ENCODE measurements at places on chromosomes 1 and 21.
A peak's percentile ranks its signal among the peaks of the same experiment; 100 is the strongest.

DNA sequence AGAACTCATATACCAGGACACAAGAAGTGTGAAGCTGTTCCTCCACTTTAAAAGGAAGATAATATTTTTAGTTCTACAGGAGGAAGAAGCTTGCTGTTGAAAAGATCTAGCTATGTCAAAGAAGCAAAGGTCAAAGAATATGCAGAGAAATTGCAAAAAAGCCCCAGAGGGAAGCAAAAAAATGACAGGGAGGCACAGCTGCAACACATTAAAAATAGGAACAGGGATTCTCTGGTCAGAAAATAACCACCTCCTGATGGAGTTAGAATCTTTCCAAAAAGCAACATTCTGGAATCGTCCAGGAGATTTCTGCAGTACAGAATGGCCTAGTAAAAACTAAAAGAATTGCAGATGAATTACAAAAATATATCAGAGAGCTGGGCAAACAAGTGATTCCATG is 238.9 kb upstream of the PRMT6 start:
- DNase-seq: no peak

GRCh38 chr1:21451981-21452411 is 12.1 kb downstream of the NBPF3 start:
- no peak for DNase-seq

DNA sequence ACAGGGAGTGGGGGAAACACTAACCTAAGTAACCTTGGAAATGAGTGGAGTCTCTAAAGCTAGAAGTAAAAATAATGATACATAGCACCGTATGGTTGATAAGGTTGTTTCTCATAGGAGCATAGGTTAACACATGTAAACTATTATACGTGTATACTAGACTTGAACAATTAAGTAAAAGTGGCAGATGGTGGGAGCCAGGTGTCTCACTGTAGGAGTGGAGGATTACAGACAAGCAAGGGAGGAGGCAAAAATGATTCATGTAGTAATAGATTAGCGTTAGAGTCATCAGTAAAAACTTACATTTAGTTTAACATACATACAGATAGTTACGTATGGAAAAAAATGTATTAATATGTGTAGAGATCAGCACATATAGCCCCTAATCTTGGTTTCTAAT is 138.4 kb upstream of the DSCAM start:
- DNase-seq: no peak

GRCh38 chr1:119732465-119733168 is 20.9 kb downstream of the PHGDH start:
- DNase-seq: no peak

GRCh38 chr21:16578912-16579311 is 849.1 kb downstream of the USP25 start:
- DNase-seq: no peak

- peak; percentile 32 for DNase-seq
Measured at GRCh38 chr1:6329851-6330250, 63.7 kb downstream of the ACOT7 start.

- no peak for DNase-seq
Measured at GRCh38 chr1:67589519-67590233, 95.3 kb upstream of the GADD45A start.

GRCh38 chr21:26157801-26158200 is 12.8 kb downstream of the APP start:
- DNase-seq: no peak

DNA sequence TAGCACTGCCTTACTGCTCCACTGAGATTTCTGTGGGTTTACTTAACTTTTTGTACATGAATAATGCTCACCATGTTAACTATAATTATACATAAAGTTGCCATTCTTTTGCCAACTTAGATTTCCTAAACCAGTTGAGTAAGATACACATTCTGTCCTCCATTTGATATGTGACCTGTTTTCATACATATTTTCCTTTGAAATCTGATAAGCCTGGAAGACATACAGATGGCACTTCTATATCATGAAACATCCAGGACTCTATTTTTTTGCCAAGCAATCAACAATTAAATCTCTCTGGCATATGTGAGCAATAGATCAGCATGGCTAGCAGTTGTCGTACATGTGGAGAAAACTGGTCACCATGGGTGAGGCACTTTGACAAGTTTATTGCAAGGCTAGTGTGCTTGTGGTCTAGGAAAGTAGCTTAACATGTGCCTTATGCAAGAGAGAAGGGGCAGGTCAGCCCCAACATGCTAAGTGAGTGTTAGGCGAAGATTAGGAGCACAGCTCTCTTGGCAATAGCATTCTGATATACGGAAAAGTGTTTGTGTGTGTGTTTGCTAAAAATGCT is 14.2 kb downstream of the PRRX1 start:
- no peak for DNase-seq

- no peak for DNase-seq
Measured at GRCh38 chr1:20099533-20099932, 19.8 kb downstream of the PLA2G2D start.

- no peak for DNase-seq
Measured at GRCh38 chr1:10986525-10986890, 25.9 kb upstream of the TARDBP start.

DNA sequence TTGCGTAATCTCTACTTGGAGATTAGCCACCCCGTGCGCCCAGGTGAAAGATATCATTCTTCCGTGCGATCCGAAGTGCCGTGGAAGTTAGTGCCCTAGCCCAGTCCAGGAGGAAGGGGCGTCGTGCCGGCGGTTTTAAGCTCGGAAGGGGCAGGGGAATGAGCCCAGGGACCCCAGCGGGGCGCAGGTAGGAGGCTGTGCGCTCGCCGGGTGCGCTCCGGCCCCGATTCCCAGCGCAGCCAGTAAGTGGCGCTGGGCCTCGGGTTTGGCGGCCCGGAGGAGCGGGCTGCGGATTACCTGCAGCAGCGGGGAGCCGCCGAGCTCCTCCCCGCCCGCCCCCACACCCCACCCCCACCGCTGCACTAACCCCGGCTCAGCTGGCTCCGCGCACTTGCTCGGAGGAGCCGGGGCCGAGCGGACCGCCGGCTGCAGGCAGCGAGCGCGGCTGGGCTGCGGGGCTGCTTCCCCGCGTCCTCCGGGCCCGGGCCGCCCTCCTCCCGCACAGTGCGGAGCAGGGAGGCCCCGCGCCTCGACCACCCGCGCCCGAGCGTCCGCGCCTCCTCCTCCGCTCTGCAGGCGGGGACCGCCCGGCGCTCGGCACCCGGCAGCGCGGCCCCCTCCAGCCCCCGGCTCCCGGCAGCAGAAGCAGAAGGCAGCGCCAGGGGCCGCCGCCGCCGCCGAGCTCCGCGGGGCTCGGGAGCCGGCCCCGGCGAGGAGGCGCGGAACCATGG is at the start of gene RYR2:
Gene RYR2 (plus strand): TSS at position 390 of the 731 bp plus-strand sequence. CDS start 338 bp downstream, at position 728.
- DNase-seq: no peak

DNA sequence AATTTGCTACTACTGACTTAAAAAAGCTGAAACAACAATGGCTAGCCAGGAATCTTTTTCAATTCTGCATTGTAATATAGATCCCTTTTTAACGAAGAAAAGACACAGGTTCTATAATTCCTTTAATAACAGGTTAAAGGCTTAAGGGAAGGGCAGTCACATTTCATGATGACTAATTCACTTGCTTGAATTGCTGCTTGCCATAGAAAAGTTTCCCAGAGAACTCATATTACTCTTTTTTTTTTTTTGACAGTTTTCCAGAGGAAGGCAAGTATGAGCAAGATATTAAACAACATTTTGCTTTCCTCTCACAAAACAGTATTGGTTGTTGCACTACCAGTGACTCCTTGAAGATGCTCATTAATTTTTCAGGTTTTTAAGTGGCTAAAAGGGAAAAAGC is 60.9 kb downstream of the IL23R start:
- DNase-seq: no peak

DNA sequence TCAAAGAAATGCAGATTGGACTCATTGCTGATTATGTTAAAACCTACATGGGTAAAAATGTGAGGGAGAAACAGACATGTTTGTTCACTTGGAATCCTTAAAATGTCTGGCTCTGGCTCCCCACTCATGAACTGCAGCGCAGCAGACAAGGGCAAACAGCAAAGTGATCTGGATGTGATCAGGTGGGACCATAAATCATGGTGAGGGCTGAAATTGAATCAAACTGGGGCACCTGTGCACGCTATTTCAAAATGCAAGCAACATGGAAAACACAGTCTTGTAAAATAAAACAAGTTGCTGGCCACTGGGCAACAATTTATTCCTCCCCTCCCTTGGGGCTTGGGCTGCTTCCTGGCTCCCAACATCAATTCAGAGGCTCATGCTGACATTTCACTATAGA is 373.4 kb downstream of the SEC16B start:
- DNase-seq: no peak

DNA sequence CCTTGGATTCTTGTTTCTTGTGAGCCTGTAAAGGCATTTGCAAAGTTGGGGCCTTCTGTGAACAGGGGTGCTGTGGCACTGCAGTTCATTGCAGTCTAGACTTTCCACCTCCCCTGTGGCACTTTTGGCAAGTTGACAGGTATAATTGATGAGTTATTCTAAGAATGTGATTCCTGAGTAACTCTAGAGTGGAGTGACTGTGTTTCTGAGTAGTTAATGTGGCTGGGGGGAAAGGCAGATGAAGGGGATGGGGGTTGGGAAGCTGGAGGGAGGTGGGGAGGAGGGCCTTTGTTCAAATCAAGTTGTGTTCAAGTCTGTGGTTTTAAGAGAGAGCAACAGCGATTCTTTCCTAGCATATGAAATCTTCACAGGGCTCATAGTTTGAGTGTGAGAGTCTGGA is 32.9 kb downstream of the PBX1 start:
- DNase-seq: no peak

GRCh38 chr1:101748077-101748476 is 248.6 kb downstream of the OLFM3 start:
- DNase-seq: no peak

- DNase-seq: no peak
Measured at GRCh38 chr1:248756636-248757035, 1.1 kb upstream of the LYPD8 start.

DNA sequence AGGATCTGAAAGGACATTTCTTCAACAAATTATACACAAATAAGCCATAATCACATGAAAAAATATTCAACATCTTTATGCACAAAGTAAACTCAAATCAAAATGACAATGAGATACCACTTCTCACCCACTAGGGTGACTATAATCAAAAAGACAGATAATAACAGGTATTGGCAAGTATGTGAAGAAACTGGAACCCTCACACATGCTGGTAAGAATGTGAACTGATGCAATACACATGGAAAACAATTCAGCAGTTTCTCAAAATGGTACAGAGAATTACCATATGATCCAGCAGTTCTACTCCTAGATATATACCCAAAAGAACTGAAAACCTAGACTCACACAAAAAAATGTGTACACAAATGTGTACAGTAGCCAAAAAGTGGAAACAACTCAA is 62.5 kb downstream of the CHD5 start:
- no peak for DNase-seq

DNA sequence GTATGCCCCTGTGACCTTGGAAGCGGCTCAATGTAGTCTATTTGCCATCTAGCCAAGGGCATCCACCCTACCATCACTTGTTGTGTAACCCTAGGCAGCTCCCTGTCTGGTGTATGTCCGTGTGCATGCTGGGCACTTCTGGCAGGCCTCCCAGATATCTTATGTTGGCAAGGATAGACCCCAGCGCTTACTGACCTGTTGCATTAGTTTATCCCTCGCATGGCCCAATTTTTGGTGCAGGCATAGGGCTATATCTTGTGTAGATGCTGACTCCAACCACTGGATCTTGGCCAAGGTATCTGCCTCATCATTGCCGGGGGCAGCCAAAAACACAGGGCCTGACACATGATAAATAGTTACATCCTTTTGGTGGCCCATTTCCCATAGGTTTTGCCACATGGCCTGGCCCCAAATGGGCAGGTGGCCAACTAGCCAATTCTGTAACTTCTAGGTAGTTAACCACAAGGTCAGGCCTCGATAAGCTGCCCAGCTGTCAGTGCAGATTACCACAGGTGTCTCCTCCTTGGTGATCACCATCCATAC is 14.0 kb upstream of the TBX19 start:
- no peak for DNase-seq

- DNase-seq: peak; percentile 54
Measured at GRCh38 chr1:51768971-51769588, 109.4 kb downstream of the NRDC start.

DNA sequence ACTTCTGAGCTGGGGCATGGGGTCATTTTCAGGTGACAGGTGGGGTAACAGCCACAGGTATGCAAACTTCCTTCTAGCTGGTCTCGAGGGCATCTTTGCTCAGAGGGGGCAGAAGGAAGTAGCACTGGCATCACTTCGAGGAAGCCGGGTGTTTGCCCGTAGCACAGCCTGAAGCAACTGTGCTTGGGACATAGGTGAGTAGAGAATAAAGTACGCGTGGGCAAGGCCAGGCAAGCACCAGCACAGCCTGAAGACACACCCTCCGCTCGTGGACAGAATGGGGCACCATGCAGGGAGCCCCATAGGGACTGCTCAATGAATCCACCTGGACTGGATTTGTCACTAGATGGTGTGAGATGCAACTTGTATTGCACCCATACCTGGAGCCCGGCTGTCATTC is 167.1 kb downstream of the KCNJ6 start:
- DNase-seq: no peak

DNA sequence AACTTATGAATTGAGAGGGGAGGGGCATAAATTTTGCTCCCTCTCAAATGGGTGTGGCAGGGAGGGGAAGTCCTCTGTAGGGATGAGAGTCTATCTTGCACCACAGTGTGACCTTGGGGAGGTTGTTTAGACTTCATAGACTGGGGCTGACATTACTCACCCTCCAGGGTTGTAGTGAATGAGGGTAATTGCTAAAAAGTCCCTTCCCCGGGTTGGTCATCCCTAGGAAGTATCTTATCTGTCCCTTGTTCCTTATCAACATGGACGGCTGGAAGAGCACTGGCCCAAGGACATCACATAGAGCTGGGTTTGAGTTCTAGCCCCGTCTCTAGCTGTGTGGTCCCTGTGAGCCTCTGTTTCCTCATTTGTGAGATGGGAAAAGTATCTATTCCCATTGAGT is 52.4 kb upstream of the SLC2A1 start:
- no peak for DNase-seq

- no peak for DNase-seq
Measured at GRCh38 chr1:226021401-226021800, 22.3 kb upstream of the SDE2 start.

DNA sequence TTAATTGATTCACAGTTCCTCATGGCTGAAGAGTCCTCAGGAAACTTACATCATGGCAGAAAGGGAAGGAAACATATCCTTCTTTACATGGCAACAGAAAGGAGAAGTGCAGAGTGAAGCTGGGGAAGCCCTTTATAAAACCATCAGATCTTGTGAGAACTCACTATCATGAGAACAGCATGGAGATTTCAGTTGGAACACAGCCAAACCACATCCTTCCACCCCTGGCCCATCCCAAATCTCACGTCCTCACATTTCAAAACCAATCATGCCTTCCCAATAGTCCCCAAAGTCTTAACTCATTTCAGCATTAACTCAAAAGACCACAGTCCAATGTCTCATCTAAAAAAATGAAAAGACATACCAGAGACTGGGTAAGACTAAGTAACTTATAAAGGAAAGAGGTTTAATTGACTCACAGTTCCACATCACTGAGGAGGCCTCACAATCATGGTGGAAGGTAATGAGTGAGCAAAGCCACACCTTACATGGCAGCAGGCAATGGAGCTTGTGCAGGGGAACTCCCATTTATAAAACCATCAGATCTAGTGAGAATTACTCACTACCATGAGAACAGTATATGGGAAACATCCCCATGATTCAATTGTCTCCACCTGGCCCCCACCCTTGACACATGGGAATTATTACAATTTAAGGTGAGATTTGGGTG is 105.2 kb downstream of the MRPL39 start:
- DNase-seq: no peak

Measured in AG08396 (cell line).